ENCODE measurements at places on chromosomes 13 and 19.

- DNase-seq = no peak
Observed at GRCh38 chr13:28140433-28141125, 2.2 kb downstream of the PAN3 start.

DNA sequence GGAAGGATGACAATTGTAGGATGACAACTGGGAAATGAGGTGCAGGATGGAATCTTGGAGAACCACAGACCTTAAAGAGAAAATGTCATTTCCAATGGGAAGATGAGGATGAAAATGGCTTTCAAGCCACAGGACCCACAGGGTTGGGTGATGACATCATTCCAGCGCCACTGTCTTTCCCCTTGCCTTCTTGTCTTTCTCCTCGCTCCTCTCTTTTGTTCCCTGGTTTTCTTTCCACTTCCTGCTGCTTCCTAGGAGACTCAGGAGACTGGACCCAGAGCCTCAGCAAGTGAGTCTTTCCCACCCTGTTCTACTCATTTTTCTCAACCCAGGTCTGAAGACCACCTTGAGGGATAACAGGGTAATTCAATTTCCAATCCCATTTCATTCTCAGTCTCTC lies 548.8 kb downstream of the FGF9 start:
- DNase-seq = no peak

DNA sequence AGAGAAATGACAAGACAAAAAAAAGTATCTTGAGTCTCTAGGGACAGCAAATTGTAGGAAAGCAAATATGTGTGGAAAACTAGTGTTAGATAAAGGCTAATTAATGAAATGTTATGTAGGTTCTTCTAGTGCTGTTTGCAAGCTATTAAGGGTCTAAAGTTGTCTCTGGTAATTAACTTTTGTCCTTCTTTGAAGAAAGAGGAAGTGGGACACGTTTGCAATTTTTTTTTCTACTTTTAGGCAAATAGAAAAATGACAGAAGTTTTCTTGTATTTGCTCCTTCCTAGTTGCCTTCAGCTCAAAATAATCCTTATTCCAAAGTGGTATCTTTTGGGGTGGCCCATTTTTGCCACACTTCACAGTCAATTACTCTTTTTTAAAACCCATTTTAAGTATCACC lies 1877.7 kb upstream of the PRR20A start:
- no peak for DNase-seq

DNA sequence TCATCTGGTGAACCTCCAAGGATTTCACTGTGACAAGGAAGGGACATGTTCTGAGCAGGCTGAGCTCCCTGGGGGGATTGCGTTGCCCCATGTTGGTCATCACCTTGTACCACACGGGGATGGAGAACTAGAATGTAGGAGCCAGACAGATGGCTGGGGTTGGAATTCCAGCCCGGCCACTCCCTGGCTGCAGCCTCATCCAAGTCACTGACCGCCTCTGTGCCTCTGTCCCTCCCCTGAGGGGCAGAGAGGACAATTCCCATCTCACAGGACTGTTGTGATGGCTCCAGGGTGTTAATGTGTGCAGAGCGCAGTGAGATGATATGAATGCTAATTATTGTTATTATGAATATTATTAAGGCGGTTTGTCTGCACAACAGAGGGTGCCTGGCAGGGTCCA lies 24.1 kb downstream of the ADGRL1 start:
- no peak for DNase-seq

- DNase-seq = no peak
Observed at GRCh38 chr19:17419154-17419620, 660 bp upstream of the MVB12A start.

Measured in erythroblast (primary cell).